Kasumi-1 (cell line): ENCODE measurements at places on chromosomes 1 and 21.
A peak's percentile ranks its signal among the peaks of the same experiment; 100 is the strongest.

- DNase-seq, result no peak
These were observed 6.2 kb downstream of the AMPD2 start for GRCh38 chr1:109625601-109626560.

DNA sequence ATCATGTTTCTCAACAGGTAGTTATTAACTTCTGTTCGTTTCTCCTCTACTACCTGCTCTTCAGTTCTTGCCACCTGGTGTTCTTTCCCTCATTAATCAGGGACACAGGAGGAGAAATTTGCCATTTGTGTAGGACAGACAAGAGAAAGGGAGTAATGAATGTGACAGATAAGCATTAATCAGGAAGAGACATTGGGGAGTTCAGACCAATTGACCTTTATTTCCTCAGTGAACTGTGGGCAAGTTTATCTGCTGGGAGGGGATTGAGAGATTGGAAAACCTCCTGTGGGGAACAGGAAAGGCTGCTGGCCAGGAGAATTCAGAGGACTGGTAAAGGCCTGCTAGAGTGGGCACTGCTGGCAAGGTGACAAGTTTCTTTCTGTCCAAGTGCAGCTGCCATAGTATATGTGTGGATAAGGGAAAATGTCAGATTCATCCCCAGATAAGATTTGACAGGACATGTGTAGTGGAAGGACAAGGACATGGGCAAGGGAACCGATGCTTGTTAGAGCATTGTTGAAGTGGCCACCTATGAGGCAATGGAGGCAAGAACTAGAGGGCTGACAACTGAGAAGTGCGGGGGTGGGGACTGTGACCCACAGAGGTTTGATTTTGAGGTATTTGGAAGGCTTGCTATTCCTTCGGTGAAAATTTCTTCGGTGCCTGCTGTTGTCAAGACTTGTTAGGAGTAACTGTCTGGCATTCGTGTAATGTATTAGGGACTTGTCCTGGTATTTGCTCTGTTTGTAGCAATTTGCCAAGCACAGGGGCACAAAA, 12.6 kb downstream of the SZT2 start:
- DNase-seq, result no peak

- DNase-seq, result no peak
These were observed 617 bp upstream of the ADGRL2 start for GRCh38 chr1:81799939-81800694.

- no peak for DNase-seq
These were observed 78.2 kb downstream of the NFIA start for GRCh38 chr1:61160526-61160925.

DNA sequence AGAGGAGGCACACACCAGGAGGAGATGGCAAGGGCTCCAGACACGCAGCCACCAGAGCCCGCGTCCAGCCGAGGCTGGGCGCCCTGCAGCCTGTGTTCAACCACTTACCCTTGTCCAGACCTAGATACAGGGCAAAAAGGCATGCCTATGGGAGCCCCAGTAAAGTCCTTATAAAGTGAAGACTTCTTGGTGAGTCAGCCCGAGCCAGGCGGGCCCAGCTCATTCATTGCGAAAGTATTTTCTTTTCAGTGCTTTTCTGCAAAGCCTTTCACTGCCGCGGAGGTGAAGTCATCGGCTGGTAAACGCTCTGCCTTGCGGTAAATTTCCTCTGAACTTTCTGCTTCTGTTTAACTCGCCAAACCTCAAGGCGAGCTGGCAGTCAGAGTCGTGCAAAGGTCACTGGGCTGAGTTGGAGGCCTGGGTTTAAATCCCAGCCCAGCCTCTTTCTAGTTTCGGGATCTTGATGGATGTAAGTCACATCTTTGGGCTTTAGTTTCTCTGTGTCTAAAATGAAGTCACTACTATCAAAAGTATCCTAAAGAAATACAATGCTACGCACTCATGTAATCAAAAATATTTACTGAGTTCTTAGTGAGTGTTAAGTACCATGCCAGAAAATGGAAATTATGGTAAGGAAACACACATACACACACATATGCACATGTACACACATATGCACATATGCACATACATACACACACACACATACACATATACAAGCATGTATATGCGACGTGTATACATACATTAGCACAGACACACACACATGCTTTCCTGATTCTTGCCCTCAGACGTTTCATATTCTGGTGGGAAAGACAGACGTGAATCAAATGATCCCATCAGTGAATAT, 54.7 kb upstream of the IFFO2 start:
- peak; percentile 55 for DNase-seq

DNA sequence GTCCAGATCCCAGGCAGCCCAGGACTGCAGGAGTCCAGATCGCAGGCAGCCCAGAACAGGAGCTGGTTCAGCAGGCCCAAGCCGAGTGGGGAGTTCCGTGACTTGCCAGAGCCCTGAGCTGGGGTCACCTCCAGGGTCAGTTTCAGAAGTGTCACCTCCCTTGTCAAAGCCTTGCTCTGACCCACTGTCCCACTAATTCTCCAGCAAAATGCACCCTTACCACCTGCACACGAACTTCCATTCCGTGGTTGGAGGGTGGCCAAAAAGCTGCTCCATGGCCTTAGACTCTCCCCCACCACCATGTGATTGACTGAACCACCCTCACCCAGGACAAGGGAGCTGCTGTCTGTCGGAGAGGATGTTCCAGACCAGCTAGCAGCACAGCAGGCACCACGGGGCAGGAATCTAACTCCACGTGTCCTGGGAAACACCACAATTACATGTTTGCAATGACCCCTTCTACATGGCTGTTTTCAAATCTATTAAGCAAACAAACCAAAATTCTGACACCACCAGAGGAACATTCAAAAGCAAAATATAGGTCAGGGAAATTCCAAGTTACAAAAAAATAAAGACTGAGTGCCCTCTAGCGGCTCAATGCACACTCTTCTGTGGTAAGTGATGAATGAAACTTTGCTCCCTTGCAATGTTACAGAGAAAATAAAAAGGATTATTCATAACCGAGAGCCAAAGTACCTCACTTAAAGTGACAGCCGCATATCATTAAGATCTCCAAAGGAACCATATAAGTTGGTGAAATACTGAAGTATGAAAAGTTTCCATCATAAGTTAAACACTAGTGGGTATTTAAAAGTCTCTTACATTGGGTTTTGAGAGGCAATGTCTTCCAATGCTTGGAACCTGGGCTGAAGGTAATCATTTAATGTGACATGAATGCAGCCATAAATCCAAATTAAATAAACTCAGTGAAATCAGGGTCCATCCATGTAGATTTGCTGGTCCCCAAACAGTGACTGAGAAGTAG, 76.3 kb downstream of the NPHP4 start:
- DNase-seq, result peak; percentile 61

- no peak for DNase-seq
These were observed 96.8 kb downstream of the TENT5C start for GRCh38 chr1:117702654-117703053.

DNA sequence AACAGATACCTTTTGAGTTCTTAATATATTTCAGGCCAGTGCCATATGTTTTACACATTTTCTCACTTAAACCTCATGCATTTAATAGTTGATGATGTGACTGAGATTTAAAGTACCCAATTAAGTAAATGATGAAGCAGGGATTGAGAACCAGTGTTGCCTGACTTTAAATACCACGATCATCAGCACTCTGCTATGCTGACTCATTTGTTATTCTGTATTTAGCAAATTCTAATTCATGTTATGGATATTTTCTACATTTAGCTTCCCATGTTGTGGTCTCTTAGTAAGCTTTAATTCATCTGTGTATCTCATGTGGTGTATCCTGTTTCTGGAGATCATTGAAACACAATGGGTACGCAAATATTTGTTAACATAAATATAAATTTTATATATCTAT, 363.0 kb downstream of the PTBP2 start:
- no peak for DNase-seq

- DNase-seq, result no peak
These were observed 122.3 kb downstream of the GRIK1 start for GRCh38 chr21:29817450-29817849.

- no peak for DNase-seq
These were observed 49.6 kb downstream of the INTS7 start for GRCh38 chr1:211985556-211986264.

- DNase-seq, result no peak
These were observed 807.8 kb downstream of the BRINP3 start for GRCh38 chr1:189669846-189670245.

DNA sequence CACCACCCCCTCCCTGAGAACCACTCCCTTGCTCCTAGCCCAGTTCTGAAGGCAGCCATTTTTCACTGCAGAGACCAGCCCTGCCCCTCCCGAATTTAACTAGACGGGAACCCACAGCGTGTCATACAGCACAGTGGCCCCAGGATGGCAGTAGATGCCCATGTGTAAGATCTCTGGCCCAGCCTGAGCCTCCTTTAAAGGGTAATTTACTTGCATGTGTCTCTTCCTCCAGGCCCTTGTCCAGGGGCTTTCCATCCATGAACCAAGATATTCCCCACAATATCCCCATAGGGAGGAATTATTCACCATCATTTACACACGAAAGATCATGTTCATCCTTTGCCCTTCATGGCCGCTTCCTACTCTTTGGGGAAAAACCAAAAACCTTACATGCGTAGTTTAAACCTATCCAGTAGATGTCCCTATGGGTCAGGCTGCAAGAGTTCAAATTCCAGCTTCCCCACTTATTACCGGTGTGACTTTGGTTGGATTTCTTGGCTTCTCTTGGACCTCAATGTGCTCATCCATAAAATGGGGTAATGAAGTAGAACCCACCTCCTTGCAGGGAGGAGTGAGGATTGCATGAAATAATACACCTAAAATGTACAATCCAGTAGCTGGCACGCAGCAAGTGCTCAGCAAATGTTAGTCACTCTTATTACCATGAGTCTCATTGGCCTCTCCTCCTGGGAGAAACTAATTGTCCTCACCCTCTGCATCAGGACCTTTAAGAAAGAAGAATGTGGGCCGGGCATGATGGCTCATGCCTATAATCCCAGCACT, 4.0 kb upstream of the LACTBL1 start:
- peak; percentile 85 for DNase-seq

DNA sequence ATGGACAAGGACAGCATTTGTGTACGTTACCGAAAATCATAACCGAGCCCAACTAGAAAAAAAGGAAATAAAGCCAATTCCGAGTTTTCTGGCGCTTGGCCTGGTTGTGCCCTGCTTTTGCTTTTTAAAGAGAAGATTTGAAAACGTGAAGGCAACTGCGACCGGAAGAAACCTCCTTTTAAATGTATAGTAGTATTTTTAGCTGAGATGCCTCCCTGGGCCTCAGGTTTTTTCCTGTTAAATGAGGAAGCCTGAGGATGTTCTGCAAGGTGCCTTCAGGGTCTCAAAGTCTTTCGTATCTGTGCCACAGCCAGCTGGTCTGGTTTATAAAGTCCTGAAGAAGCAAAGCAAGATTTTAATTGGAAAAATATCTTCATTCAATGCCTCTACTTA, 371 bp upstream of the ODF2L start:
- DNase-seq, result no peak

DNA sequence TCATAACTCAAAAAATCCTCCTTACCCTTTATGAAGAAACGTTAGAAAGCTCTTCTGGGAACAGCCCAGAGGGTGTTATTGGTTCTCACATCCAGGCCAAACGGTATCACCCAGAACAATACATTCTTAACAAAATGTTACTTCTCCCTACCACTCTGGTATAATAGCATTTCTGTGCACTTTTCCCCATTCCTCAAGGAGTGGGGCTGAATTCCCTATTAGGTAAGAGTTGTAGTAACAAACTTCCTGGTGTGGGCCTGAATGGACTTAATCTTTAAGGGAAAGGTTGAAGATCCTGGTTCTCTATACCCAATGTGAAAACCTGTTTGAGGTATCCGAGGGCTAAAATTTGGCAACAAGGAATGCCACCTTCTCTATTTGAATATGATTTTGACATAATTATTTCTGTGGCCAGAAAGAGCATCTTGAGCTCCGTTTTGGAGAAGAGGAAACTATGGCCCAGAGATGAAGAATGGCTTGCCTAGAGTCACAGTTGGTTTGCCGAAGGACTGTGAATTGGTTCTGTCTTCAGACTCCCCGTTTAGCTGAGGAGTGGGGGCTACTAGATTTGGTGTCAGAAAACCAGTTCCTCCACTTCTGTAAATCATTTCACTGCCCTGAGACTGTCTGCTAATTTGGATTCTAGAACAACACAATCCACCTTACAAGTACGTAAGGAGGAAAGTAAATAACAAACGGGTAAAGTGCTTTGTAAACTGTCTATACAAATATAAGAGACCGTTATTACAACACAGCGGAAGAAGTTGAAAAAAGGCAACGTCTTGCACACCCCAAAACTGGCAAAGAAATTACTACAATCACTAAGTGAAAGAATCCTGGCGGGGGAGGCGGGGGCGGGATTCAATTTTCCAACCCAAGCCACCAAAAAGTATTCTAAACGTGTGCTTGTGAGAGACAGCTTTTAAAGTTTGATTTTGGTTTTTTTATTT, 2.3 kb downstream of the ANP32E start:
- DNase-seq, result peak; percentile 49

- DNase-seq, result no peak
These were observed 466 bp downstream of the KRTAP11-1 start for GRCh38 chr21:30880914-30881313.

DNA sequence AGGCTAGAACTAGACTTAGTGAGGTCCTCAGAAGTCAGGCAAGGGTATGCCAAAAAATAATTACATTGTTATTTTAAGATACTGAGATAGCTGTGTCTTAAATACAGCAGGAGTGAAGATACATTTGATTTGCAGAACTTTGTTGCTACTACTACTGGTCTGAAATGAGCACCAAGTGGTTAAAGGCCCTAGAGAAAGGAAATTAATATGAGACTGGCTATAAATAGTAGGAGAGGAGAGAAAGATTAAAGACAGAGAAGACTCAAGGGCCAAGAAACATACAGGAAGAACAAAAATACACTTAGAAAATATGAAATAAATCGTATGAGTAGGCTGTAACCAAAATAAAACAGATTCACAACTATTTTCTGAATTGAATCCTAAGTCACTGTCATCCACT, 21.3 kb downstream of the HNRNPR start:
- no peak for DNase-seq

- no peak for DNase-seq
These were observed 390.4 kb downstream of the TGFB2 start for GRCh38 chr1:218735436-218736032.

- no peak for DNase-seq
These were observed 5.4 kb downstream of the PNRC2 start for GRCh38 chr1:23964790-23965740.

DNA sequence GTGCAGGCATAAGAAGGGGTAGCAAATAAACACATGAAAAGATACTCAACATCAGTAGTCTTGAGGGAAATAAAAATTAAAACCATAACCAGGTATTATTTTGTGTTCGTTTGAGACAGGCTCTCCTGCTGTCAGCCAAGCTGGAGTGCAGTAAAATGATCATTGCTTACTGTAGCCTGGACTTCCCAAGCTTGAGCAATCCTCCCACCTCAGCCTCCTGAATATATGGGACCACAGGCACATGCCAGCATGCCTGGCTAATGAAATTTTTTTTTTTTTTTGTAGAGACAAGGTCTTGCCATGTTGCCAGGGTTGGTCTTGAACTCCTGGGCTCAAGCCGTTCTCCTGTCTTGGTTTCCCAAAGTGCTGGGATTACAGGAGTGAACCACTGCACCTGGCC, 108.0 kb downstream of the DNM3 start:
- DNase-seq, result no peak
